DMS53 (cell line): ENCODE measurements at places on chromosomes 5 and 9.

- DNase-seq, result no peak
Observed at GRCh38 chr5:143496943-143497342, 93.5 kb upstream of the NR3C1 start.

- DNase-seq, result peak; percentile 81
Observed at GRCh38 chr9:106954974-106955850, 92.2 kb downstream of the ZNF462 start.

DNA sequence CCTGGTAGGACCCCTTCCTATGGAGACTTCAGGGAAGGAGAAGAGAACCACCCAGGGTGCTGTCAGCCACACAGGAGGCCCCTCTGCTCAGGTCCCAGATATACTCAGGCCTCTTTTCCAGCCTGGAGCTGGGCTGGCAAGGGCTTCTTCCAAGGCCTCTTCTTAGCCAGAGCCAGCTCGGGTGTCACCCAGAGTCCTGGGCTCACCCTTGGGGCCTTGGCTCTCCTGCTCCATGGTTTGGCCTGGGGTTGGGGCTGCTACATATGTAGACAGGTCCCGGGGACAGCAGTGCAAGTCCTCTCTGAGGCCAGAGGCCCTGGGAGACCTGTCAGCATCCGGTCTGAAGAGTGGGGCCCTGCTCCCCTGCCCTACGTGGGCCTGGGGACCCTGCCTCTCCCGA, 22.8 kb downstream of the PAEP start:
- DNase-seq, result no peak

DNA sequence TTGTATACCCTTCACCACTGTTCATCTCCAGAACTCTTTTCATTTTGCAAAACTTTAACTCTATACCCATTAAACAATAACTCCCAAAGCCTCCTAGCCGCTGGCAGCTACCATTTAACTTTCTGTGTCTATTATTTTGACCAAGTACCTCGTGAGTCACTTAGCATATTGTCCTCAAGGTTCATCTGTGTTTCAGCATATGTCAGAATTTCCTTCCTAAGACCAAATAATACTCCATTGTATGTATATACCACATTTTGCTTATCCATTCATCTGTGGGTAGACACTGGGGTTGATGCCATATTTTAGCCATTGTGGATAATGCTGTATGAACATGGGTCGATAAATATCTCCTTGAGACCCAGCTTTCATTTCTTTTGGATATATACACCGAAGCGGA, 17.4 kb downstream of the ERBIN start:
- DNase-seq, result no peak
